Mammary microvascular endothelial cell (primary cell): ENCODE measurements at places on chromosomes 6 and 20. TPM values are rescaled to one million over a fixed set of nuclear protein-coding genes. Genes with fewer than 3 reads are reported as not detected.

The EYS gene
- total RNA-seq: not detected in 2 replicates

The MMP24 gene
- 0.07 and 0.44 TPM in 2 replicates for total RNA-seq

The RAMACL gene
- 0.20 TPM in 2 replicates for total RNA-seq

The ZNF322 gene
- 8.2 and 8.5 TPM in 2 replicates for total RNA-seq

The TCF21 gene
- total RNA-seq: not detected in 2 replicates

The PI16 gene
- 0.98 TPM in 1 of 2 replicates, not detected in the other for total RNA-seq

The SUMO4 gene
- total RNA-seq: 1.4 TPM in 1 of 2 replicates, not detected in the other

The SCAF8 gene
- 20.5 and 23.3 TPM in 2 replicates for total RNA-seq

The PRKN gene
- total RNA-seq: 0.13 and 0.34 TPM in 2 replicates

The LRRN4 gene
- 0.07 and 0.15 TPM in 2 replicates for total RNA-seq

The CST5 gene
- total RNA-seq: not detected in 2 replicates

The SLC17A2 gene
- total RNA-seq: not detected in 2 replicates

The OR2H2 gene
- total RNA-seq: not detected in 2 replicates

The ECT2L gene
- total RNA-seq: not detected in 2 replicates

The SOBP gene
- total RNA-seq: 0.05 and 0.27 TPM in 2 replicates

The LY6G6C gene
- total RNA-seq: not detected in 2 replicates

The BPI gene
- total RNA-seq: not detected in 2 replicates
